ENCODE measurements at places on chromosomes 6 and 20.

DNA sequence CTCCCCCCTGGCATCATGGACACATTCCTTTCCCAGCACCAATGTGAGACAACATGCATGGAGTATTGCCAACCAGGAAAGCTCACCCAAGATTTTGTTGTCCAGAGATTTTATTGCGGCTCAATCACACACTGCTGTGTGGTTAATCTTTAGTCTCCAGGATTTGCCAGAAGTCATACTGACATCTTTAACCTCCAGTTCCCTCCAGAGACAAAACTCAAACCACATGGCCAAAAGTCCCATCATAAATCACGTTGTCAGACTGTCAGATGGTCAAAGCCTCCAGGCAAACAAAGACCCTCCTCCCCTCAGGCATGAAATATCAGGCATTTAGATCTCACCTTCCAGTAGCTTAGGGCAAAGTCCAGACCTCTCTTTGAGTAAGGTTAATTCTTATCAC, 97.3 kb upstream of the OPRM1 start:
- no peak for DNase-seq

DNA sequence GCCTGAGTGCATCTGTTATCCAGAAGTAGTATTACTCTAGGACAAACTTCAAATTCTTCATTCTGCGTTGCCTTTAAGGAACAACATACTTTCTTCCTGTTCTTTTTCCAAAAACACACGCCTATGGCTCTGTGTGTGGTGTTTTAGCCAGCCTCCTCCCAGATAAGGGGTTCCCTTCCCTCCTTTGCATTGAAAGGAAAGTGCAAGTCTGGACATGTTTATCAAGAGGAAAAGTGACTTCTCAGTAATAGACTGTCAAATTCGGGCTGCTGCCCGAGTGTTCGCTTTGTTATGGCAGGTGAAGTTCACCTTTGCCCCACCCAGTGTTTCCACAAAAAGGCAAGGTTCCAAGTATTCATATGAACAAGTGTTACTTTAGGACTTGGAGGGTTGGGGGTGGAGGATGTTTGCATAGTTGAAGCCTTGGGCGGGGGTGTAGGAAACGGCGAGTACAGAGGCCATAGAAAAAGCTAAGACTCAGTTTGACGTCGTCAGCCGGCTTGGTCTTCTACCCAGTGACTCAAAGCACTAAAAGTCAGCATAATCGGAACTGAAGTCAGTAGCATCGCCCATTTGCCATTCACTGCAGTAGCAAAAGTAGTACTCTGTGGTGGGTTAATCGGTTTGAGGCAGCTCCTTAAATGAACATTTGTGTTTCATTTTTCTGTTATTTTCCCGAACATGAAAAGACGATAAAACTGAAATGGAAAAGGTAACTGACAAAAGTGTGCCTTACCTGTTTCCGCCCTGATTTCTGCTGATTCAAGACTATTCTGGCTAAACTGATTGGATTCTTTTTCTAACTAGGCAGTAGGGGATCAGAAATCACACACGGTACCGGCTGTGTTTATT, 12.5 kb downstream of the PRDM1 start:
- DNase-seq: no peak

DNA sequence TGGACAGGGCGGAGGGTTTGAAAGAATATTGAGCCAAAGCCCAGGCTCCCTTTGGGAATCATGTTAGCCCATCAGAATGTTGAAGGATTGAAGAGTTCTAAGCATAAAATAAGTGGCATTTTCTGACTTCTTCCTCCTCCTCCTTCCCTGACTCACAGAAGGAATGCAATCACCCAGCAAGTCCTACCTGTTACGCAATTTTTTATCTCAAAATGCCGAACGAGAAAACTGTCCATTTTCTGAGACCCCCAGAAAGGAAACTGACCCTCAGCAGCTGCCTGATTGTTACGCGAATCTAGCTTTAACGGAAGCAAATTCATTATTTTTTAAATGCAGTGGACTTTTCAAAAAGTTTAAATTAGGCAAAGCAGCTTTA, 4.7 kb upstream of the DNAJC5 start:
- no peak for DNase-seq

DNA sequence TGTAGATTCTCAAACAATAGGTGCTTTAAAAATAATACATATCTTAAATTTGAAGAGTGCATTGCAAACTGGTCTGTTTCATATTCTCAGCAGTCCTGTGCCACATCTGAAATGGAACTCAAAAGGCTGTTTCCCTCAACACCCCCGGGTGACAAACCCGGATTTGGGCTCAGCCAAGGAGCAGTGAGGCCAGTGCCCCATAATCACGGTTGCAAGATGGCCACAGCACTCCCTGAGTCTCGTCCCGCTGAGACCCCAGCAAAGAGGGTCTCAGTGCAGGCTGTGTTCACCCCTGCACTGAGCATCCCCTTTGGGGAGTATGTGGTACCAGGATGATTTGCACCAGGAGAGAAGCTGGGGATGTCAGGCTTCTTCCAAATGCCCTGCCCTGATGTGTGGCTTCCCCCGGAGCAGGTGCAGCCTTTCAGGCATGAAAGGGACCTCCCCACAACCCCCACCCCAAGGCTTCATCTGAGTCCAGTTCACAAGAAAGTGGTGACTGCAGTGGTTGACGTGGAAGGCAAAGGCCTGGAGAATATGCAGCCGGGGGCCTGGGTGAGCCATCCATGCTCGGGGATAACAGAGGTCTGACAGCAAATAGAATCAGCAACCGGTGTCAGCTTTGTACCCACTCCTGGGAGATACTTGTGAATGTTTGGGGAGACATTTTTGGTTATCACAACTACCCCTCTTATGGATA, 202.9 kb downstream of the SYNDIG1 start:
- DNase-seq: no peak

DNA sequence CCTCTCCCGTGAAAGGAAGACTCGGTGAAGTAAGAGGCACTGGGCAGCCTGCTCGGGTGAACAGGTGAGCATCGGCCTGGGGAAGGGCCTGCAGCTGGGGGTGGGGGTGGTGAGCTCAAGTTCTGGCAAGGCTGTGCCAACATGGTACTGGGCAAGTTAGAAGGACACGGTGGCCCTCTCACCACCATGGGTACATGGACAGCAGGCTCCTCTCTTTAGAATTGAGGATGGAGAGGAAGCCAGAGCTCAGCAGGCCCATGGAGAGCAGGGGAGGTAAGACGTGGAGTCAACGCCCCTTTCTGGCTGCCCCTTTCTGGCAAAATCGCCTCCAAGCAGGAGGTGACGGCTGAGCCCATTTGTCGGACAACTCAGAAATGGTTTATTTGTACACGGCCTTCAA, 135.6 kb downstream of the ANKRD60 start:
- DNase-seq: no peak

DNA sequence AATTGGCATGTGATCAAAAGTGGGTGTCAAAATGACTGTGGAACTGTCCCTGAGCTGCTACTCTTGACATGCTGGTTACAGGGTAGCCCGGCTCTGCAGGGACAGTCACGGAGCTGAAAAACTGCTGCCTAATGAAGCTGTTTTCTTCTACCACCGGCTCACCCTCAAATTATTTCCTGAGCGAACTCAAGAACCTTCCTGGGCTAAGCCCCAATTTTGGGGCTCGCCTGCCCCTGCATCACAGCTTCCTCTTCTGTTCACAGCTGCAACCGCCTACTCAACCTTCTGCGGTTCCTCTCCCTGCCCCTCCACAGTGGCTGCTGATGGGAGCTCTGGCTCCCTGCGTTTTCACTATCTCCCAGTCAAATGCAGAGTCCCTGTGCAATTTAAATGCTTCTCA, 110.8 kb upstream of the MLN start:
- DNase-seq: no peak

Measured in LNCaP clone FGC (cell line).